Fibroblast of villous mesenchyme (primary cell): ENCODE measurements at places on chromosomes 16 and 17. TPM values are rescaled to one million over a fixed set of nuclear protein-coding genes. Genes with fewer than 3 reads are reported as not detected.

DNA sequence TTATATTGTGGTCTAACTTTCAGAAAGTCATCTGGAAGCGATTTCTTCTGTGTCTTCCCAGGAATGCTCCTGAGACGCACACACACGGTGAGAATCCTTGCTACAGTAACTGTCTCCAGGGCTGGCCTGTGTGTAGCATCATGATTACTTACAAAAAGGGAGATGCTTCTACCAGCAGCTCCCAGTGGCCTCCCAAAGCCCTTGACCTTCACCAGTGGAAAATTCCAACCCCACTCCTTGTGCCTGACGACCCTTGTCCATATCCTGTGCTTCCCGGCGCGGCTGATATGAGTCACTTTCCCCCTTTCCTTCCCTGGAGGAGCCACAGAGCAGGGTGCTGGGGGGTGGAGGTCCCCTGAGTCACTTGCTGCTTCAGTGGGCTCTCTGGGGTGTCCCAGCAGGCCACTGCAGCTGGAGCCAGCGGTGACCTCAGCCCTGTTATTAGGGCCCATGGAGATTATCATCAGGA, 22.1 kb upstream of the NAT9 start:
- peak; percentile 53 for DNase-seq

DNA sequence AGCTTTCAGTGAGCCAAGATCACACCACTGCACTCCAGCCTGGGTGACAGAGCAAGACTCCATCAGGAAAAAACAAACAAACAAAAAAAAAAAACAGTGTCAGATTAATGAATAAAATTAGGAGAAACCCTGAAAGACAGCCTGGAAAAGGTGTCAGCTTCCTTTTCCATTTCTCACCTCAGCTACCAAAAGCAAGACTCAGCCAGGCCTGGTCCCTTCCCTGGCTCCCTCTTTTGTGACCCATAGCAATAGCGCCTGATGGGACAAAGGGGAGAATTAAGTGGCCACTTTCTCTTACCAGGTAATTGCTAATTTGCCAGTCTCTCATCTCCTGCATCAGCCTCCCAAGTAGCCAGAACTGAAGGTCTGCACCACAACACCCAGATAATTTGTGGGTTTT, 3.9 kb upstream of the THRA start:
- no peak for DNase-seq

VWA3A gene
- under 0.01 TPM in 2 replicates for total RNA-seq

DNA sequence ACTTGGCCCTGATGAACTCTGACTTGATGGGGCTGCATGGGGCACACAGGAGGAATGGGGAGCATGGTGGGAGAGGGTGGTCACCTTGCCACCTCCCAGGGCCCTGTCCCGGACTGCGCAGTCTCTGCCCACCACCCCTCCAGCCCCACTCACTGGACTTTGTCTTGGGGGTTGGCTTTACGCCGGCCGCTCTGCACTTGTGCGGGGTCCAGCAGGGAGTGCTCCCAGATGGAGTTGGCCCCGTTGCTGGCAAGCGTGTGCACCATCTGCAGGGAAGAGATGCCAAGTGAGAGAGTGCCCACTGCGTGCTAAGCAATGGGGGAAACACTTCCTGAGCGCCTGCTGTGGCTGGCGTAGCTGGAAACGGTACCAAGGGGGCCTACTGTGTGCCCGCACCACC, 6.7 kb downstream of the GIT1 start:
- no peak for DNase-seq

OSGIN1 gene
- 3.2 and 6.5 TPM in 2 replicates for total RNA-seq

- peak; percentile 100 for DNase-seq
Observed at GRCh38 chr17:77429969-77430752, 289.4 kb downstream of the SEC14L1 start.

GRCh38 chr16:15976929-15977637, 27.7 kb downstream of the ABCC1 start:
- peak; percentile 90 for DNase-seq

MMP28 gene
- under 0.01 TPM in 2 replicates for total RNA-seq

DNA sequence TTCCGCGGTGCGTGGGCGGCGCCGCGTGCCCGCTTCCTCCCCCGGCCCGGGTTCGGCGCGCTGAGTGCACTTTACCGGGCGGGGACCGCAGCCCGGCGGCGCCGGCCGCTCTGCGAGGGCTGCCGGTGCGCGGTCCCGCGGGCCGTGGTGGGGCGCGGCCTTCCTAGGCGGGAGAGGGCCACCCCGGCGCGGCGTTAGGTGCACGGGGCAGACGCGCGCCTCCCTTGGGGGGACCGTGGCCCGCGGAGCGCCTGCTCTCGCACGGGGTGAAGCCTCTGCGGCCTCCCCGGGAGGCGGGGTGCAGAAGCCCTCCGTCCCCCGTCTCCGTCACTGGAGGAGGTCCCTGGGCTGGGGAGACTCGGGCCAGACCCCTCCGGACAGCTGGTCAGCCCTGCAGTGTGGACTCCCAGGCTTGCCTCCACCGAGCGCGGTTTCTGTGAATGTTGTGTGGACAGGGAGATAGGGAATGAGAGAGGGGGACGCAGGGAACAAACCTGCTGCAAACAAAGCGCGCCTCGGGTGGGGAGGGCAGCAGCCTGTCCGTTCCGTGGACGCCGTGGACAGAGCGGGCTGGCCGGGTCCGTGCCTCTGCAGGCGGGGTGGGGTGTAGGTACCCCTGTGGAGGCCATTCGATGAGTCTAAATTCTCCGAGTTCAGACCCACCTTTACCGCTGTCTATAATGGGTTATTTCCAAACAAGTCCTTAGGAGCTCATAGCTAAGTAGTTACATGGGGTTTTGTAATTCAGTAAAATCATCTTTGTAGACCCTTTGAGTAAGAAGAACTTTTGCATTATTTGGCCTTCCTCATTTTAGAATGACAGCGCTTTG, 721 bp downstream of the TBCD start:
- DNase-seq, result peak; percentile 43

ENPP7 gene
- total RNA-seq, result not detected in 2 replicates

DNA sequence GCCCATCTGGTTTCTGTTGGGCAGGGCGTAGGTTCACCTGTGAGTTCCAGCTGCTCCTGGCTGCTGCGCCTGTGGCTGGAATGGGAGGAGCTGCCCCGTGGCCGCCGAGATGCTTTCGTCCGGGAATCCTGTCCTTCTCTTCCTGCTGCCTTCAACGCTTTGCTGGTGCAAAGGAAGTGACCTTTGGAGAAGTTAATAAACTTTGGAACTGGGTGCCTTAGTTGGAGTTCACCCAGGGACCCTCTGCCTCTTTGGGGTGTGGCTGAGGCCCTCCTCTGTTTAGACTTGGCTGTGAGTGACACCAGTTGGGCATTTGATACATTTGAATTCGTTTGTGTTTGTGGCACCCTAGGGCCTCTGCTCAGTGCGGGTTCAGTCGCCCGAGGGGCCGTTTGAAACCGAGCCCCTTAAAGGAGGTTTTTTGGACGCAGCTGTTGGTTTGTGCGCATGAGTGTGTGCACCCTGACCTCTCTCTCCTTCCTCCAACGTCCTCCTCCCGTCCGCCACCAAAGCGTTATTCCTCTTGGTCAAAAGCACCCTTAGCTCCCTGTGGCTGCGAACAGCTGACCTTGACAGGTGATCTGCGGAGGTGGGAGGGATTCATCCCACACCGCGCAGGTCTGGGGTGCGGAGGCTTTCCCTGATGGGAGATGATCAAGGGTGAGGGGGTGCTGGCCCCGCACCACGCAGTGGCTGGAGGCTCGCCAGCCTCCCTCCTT, 9.0 kb upstream of the SECTM1 start:
- DNase-seq, result no peak

RAB11FIP3 gene
- 19.0 and 19.4 TPM in 2 replicates for total RNA-seq

DNA sequence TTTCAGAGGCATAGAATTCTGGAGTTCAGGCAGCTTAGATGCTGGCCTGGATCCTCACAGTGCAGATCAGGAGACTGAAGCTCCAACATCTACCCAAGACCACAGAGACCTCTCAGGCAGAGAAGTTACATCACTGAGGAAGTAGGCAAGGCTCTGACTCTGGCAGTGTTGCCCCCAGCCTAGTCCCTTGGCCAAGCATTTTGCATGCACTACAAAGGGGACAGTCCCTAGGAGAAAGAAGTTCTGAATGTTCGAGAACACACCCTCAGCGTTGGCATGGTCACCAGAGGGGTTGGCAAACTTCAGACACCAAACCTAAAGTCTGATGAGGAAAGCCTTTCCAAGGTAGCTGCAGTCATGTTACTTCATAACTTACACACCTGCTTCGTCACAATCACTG, 2.5 kb downstream of the RANBP10 start:
- no peak for DNase-seq

DNA sequence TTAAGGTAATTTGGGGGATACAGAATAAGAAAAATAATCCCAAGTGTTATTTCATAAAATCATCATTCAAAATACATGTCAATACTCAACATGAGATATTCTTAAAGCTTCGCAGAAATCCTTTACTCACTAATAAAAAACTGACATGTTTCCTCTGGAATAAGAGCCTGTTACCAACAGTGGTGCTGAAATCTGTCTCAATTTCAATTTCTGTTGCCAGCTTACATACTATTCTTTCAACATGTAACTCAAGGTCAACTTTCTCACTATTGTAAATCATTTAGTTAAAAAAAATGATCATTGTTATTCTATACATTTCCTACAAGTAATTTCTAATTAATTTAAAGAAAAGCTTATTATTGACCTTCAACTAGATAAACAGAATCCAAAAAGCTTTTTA, 67.9 kb downstream of the CEP95 start:
- DNase-seq, result no peak

GRCh38 chr16:13680021-13680889, 239.7 kb upstream of the ERCC4 start:
- no peak for DNase-seq

DNA sequence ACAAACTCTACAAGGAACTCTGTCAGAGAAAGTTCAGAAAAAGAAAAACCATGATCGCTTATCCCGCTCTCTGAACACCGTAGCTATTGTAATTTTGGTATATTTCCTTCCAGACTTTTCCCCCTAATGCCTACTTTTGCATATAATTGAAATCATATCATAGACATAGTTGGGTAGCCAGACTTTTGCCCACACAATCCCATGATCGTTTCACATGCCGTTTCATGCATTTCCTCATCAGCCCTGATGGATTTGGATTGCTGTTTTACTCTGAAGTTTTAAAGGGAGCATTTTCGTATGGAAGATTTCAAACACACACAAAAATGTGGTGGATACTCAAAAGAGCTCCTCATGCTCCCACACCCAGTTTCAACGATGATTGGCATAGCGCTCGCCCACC, 31.3 kb downstream of the COX4I1 start:
- DNase-seq, result no peak

DNA sequence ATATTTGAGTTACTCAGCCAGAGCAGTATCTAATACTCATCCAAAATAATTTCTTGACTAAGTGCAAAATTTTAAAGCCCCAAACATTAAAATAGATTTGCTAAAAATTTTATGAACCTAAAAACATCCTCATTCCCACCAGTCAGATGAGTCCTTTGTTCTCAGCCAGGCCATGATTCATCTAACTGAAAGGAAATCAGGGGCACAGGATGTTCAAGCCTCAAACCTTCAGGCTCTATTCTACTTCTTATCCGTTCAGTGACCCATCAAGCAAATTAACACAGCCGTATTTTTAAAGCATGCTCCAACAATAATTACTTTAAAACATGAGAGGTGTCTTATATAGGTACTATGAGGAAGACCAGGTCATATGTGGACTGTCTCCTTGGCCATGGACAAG, 176.5 kb upstream of the MON1B start:
- DNase-seq, result no peak

DNA sequence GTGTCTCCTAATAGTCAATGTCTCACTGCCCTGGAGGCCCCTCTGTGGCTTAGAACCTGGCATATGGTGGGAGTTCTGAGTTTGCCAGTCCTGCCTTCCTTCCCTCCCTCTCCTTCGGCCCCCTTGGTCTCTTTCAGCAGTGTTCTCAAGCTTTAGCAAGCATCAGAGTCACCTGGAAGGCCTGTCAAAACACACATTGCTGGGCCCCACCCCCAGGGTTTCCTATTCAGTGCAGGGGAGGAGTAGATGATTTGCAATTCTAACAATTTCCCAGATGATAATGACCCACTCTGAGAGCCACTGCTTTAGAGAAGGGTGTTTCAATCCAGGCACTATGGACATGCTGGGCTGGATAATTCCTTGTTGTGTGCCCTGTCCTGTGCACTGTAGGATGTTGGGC, 26.4 kb upstream of the TMEM220 start:
- DNase-seq, result no peak

GRCh38 chr17:69533481-69534234, 119.2 kb downstream of the MAP2K6 start:
- no peak for DNase-seq

EPN3 gene
- under 0.01 TPM in 1 of 2 replicates, not detected in the other for total RNA-seq

DNA sequence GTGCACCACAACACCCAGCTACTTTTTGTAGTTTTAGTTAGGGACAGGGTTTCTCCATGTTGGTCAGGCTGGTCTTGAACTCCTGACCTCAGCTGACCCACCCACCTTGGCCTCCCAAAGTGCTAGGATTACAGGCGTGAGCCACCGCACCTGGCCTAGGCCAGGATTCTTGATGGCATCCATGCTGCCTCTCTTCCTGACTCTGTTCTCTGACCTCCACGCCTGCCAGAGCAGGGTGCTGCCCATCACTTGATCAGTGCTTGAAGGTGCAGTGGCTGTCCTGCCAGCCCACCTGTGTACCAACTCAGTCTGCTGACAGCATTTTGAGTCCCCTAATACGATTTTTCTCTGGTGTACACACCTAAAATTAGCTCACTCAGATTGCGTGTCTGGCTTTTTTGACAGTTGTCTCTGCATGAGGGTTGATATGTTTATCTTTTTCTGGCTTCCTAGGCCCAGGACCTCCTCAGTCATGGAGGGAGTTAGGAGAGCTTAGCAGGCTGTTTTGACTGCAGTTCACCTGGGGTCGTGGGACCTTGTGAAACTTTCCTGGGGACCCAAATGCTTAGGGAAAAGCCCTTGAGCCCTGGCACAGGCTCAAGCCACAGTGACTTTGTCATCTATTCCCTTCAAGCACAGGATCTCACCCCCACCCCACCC, 5.9 kb downstream of the HAS3 start:
- DNase-seq, result no peak

- peak; percentile 64 for DNase-seq
Observed at GRCh38 chr17:48037036-48037837, at the start of gene COPZ2. TSS of gene COPZ2 (minus strand) at chr17:48037797. CDS start at chr17:48037777, 20 bp downstream.

DNA sequence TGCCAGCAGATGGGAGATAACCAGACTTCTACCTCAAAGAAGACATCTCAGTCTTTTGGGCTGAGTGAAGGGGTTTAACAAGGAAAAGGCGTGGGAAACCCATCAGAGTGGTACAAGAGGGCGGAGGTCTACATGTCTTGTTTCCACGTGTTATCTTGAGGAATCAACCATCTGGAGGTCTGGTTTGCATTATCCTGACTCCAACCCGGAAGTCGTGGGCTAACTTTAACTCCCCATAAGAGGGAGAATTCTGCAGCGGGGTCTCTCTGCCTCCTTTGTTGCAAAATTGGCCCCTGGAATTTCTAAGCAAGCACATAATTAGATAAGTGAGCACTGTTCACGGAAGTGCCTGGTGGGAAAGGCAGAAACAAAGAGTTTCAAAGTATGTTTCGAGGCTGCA, 398.7 kb upstream of the C16orf82 start:
- no peak for DNase-seq

DNAI2 gene
- total RNA-seq, result not detected in 2 replicates

GNG13 gene
- not detected in 2 replicates for total RNA-seq

NAA60 gene
- total RNA-seq, result 10.0 and 16.8 TPM in 2 replicates

DNA sequence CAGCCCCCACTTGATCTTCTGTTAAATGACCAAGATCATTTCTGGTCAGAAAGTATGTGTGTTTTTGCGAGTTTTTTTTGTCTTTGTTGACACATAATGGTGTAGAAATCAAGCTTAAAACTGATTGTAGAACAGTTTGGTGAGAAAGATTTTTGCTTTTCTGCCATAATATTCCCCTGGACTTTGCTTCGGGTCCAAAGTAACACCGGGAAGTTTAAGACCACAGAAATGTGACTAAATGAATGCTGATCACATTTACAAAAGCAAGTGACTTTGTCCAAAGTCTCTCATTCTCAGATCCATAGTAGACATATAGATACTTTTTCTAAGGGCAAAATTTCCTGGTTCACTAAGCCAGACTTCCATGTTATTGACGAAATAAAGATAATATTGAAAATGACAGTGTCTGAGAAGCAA, 2.6 kb downstream of the FAM20A start:
- no peak for DNase-seq
